Activated T-cell treated with anti-CD3 and anti-CD28 coated beads, Interleukin-2, amount 50 U/mL, for 1 hour (primary cell): ENCODE measurements at places on chromosomes 3 and 15.
A peak's percentile ranks its signal among the peaks of the same experiment; 100 is the strongest.

DNA sequence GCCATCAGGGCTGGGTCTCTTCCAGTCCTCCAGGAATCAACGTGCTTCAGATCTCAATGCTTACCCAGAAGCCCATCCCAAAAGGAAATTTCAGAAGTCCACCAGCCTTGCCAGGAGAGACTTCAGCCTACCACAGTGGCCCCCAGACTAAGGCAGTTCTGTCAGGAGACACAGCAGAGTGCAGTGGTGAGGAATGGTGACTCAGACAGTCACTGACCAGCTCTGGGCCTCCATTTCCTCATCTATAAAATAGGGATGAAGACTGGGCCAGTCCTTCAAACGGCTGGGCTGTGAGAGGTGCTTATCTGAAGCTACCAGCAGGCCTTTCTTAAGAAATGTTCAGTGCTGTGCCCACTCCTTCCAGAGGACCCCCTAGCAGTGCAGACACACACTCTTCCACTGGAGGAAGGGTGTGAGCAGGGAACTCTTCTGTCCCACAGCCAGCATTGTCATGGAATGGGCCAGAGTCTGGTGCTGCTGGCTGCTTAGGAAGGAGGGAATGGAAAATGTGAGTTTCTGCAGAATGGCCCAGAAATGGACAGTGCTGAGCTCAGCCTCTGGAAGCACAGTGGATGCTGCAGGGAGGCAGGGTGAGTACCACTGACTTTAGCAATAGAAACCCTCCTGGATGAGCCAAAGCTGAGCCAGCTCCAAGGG, 41.6 kb upstream of the DUSP7 start:
- no peak for DNase-seq

DNA sequence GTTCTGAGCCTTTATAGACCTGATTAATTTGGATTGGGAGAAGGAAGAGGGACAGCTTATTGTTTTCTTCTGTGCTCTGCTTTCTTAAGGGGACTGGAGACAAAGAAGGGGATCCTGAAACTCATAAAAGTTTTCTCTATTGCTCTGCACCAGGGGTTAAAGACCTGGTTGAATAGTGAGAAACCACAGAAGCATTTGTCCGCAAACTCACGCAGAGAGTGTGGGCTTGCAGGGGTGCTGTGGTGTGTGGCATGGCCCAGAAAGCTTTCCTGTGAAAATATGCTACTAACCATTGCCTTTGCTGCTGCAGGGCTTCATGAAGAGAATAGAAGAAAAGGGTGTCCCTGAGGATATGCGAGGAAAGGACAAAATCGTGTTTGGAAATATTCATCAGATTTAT, 73.1 kb upstream of the UMPS start:
- no peak for DNase-seq

GRCh38 chr15:73856458-73857192, 16.7 kb upstream of the TBC1D21 start:
- DNase-seq: no peak

GRCh38 chr15:38577424-38577987, 12.9 kb upstream of the RASGRP1 start:
- DNase-seq: no peak

GRCh38 chr3:159635047-159635641, 353.5 kb upstream of the IL12A start:
- DNase-seq: no peak

DNA sequence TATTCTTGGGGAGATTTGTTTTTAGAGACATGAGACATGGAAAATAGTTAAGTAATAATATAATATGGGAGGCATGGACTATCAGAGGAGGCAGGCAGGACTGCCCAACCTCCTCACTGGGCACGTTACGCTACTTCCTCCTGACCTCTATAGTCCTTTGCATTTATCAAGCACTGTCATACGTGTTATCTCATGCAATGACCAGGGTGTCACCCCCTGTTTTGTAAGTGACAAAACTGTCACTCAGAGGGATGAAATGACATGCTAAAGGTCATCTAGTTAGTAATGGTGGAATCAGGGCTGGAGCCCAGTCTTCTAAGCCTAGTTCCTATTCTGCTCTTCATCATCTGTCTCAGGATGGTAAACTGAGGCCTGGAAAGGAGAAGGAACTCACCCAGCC, 66.7 kb downstream of the ST6GAL1 start:
- no peak for DNase-seq

DNA sequence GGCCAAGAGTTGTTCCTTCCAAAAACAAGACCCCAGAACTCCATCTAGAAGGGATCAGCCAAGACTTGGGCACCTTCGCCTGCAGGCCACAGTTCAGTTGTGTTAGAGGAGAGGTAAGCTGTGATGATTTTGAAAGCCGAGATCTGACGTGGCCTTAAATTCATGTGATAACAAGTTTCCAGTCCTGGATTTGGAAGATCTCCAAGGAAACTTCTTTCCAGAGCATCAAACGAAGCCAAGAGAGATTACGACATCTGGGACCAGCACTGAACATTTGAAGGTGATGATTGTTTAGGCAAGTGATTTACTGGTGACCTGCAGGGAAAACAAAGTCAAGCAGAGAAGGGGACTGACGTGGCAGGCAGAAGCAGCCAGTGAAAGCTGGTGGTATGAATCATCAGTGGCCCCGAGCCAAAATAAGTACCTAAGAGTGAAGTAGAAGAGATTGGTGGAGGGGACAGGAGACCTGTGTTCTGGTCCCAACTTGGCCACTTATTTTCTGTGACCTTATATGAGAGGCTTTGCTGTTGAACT, 339.0 kb upstream of the PROK2 start:
- DNase-seq: no peak

DNA sequence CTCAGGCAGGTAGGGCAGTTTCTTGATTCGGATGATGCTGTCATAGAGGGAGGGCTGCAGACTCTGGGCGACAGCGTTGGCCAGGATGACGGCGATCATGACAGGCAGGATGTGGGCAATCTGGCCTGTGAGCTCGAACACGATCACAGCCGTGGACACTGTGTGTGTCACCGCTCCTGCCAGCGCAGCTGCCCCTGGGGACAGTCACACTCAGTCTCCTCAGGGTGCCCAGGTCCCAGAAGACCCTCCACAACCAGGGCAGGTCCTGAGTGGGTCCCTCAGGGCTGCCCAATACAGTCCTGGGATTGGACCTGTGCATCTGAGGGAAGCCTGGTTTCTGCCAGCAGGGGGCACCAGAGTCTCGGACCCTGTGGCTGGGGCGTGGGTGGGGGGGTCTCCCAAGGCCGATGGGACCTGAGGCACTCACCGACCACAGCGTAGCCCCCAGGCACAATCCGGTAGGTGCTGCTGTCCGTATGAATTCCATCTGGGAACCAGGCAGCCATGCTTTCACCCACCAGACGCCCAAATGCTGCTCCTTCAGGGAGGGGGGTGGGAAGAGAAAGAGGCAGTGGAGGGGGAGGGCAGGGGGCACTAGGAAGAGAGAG, 7.2 kb downstream of the CLCN2 start:
- DNase-seq: peak; percentile 72

DNA sequence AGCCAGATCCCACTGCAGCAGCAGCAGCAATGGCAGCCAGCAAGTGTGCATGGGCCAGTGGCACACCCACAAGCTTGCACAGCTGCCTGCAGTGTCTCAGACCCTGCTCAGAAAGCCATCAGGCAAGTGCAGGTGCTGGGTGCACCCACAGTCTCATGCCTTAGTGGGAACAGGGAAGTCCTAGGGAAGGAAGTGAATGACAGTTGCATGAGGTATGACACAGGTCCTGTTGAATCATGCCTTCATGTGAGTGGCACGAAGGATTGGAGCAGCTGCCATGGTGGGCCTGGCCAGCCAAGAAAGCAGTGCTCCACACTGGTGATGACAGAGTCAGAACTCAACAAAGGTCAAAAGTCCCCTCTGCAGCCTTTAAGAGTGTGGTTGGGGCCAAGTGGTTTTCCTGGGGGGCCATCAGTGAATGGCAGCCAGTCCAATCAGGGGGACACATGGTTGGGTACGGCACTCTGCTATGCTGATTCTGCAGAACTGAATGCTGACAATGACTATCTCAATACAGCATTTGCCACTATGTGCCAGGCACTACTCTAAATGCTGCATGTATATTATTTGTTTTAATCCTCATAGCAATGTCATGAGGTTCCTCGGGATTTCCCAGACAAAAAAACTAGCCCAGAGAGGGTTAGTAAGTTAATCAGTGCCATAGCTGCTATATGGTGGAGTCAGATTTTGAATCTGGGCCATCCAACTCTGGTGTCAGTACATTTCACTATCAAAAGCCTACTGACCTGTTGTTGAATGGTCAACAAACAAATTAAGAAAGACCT, 94.3 kb downstream of the AQP9 start:
- no peak for DNase-seq

- DNase-seq: no peak
Observed at GRCh38 chr15:100005013-100005412, 271.8 kb upstream of the LYSMD4 start.

GRCh38 chr3:14719006-14719405, 44.1 kb downstream of the C3orf20 start:
- no peak for DNase-seq

DNA sequence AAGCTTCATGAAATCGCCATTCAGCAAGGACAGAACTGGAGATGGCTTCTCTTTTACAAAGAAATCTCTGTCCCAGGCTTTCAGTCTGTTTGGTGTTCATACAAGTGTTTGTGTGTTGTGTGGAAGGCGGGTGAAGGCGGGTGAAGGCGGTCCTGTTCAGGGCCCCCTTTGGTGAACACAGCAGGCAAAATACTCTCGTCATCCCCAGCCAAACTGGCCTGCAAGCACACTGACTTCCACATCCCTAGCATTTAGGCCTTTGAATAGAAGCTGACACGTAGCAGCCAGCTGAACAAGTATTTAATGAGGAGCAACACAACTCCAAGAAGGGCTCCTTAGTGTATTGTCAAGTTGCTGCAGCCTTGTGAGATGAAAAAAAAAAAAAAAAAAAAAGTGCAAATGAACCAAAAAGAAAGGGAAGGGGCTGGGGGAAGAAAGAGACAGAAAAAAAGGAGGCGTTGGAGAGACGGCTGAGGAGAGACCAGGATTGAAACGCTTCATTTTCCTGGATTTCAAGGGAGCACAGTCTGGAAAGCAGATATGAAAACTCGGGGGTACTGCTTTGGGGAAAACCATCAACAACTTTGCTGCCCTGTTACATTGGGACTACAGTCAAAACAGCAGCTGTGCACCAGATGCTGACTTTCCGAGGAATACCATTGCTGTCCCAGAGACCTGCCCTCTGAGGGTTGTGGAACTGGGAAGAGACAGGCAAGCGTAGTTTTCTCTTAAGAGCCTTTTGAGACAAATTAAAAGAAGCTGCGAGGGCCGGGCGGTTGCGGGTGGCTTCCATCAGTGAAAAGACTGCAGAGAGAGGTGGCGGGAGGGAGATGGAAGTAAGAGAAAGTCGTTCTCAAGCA, 74.6 kb downstream of the TGFBR2 start:
- no peak for DNase-seq

DNA sequence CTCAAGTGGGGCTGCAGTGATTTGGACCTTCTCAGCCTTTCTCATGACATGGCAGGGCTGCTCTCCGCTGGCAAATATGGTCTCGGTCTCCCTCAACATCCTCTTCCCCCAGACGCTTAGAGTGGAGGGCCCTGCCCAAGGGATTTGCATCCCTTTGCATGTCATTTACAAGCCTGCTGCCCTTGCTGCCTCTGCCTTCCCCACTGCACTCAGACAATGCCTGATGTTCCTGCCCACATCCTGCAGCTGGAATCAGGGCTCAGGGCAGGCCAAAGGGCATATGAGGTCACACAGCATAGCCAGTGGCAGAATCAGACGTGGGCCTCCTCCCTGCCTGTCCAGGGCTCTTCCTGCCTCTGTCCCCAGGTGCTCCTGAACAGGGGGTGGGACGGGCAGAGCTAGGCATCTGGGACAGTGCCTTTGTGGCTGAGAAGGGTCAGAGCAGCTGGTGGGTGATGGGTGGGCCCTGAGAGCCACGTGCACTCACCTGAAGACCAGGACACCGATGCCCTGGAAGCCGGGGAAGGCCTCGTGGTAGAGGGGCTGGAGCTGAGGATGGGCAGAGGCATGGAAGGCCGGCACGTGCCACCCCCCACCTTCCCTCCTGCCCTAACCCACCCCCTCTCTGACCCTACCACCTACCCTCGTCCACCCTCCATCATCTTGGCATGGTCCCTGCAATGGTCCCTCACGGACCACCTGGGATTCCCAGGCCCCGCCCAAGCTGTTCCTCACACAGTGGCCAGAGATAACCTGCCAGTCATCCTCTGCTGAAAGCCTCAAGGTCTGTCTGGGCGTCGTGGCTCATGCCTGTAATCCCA, 27.4 kb upstream of the GOLGA6C start:
- no peak for DNase-seq

DNA sequence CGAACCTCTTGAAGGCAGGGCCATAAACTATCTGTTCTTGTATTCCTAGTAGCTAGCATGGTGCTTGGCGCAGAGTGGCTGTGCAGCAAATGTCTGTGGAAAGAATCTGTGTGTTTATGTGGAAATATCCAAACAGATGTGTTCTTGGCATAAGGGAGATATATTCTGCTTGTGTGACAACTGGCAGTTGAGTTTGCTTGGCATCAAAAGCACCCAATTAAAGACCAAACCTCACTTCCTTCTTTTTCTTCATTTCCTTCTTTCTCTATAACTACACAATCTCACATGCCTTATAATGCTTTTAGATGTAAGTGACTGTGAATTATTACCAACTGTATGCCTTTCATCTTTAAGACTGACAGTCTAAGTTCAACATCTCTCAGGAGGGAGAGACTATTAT, 296.5 kb downstream of the SLC9A9 start:
- no peak for DNase-seq

DNA sequence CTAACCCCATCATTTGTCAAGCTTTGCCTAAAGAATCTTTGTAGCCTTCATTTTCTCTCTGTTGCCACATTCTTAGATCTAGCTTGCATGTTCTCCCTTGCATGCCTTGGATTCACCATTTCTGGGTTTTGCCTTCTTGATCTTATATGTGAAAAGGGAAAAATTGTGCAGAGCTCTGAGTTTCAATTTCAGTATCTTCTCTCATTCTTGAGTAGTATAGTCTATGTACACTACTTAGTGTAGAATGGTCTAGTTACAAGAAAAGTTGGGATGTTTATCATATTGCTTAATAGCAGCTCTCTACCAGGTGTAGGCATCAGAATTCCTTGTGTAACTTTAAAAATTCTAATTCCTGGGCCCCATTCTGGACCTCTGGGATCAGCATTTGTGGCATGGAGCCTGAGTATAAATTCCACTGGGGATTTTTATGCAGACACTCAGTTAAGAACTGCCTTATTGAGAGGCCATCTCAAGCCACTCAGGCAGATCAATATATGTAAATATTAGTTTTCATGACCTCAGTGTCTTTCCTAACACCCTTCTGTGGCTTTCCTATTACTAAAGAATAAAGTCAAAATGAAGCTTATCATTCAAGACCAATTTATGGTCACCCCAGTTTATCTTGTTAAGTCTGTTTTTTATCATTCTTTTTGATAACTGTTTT, 23.4 kb downstream of the GTF2E1 start:
- no peak for DNase-seq

GRCh38 chr3:122942937-122943827, 84.4 kb downstream of the SEMA5B start:
- peak; percentile 29 for DNase-seq

- no peak for DNase-seq
Observed at GRCh38 chr3:186209810-186210752, 101.2 kb upstream of the ETV5 start.

- DNase-seq: no peak
Observed at GRCh38 chr3:172586436-172586835, 63.2 kb upstream of the TNFSF10 start.

GRCh38 chr3:2771193-2771592, 339.0 kb downstream of the IL5RA start:
- no peak for DNase-seq
